ENCODE measurements at places on chromosomes 4 and X. TPM values are rescaled to one million over a fixed set of nuclear protein-coding genes. Genes with fewer than 3 reads are reported as not detected.

Gene CDX4
- total RNA-seq: not detected

Gene MAGEC2
- total RNA-seq: not detected

Gene STK32B
- total RNA-seq: not detected

Gene XK
- total RNA-seq: 3.7 TPM

Gene NRK
- 0.33 TPM for total RNA-seq

Gene UGT2B17
- total RNA-seq: not detected

Gene TBC1D9
- total RNA-seq: 17.0 TPM

Gene CD38
- total RNA-seq: 0.90 TPM

Gene BMX
- not detected for total RNA-seq

GRCh38 chr4:602559-602942 lies 22.8 kb upstream of the PDE6B start:
- peak; percentile 74 for DNase-seq

DNA sequence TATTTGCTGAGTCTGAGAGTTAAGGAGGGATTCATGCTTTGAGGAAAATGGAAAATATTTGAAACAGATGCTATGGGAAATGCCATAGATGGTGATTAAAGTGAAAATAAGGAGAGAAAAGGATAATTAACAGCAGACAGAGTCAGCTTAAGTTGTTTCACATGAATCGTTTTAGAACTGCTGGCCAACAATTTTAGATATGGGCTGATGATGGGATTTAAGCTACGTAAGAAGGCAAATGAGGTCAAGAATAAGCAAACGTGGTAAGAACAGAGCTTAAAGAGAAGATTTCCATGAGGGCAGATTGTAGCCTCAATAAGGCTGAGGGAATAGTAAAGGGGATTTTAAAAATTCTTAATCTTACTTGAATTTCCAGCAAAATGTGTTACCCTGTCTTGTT lies 77.9 kb downstream of the MFAP3L start:
- DNase-seq: no peak

GRCh38 chr4:56874166-56874565 lies 33.5 kb upstream of the REST start:
- no peak for DNase-seq

GRCh38 chr4:164169591-164169990 lies 584.3 kb upstream of the SMIM31 start:
- no peak for DNase-seq

DNA sequence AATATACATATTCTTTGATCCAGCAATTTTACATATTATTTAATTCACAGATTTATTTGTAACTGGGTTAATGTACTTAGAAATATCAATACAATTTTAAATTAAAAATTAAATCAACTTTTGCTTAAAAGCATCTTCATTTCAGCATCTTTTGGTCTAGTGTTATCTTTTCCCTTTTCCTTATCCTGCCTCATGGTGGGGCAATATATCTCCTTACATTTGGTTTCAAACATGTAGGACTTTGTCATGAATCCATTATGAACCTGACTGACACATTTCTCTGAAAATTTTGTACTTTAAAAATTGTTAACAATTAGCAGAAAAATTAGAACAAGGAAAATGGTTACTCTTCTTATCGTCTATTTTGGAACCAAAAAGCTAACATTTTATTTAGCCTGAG lies 42.8 kb upstream of the ANK2 start:
- no peak for DNase-seq

GRCh38 chrX:100687546-100687945 lies 43.5 kb downstream of the SRPX2 start:
- no peak for DNase-seq

DNA sequence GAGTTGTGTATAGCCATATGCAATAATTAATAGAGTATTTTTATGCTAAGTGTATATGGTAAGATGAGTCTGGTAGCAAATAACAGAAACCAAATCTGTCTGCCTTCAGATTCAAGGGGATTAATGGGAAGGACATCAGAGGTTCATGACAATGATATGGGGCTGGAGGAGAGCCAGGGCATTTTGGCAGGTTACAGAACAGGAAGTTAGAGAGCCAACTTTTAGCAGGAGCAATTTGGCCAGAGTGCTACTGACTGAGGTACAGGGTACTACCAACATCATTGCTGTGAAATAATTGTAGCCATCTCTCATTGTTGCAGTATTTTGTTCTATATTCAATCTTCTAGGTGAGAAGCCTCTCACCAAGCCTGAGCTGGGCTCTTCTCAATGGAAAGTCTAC lies 210.9 kb upstream of the FAM47A start:
- no peak for DNase-seq

- DNase-seq: no peak
Measured at GRCh38 chr4:26039639-26040359, 125.8 kb downstream of the SMIM20 start.

DNA sequence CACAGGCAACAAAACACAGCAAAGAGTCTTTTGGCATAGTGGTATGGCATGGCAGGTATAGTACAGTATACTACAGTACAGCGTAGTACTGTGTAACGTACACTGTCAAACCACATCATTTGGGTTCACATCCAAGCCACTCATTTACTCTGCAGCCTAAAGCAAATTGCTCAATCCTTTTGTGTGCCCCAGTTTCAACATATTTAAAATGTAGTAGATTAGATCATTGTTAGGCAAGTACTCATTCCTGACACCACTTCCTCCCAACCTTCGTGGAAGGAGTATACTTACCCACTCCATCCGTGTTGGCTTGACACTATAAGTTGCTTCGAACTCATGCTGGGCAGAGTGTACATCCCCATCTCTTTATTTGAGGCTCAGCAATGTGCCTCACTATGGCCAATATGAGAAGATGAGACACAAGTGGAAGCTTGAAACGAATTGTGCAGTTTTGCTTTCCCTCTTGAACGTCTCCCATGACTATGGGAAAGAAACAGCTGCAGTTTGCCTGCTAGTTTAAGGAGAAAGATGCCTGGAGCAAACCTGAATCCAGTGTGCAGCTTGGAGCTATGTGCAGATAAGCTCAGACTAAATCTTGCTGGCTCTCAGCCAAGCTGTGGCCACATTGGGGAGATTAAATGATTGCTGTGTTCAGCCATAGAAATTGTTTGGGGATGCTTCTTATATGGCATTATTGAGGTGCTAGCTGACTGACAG lies 85.7 kb upstream of the TBL1X start:
- peak; percentile 55 for DNase-seq

DNA sequence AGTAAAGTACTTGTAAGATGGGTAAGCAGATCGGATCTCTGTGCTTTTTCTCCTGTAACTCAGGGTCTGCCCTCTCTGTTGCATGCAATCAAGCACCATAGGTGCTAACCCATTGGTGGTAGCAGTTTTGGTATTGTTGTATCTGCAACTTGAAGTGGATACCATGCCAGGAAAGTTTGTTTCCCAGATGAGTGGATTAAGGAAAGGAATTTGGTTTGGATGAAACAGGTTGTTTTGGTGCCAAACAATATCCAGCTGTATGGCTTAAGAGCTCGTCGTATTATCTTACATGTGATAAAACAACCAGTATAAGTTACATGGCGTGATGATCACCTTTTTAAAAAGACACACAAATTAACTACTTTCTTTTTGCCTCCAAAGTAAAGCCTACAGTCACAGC lies 280.9 kb upstream of the TENM3 start:
- no peak for DNase-seq

- DNase-seq: no peak
Measured at GRCh38 chrX:25131055-25131454, 115.3 kb upstream of the ARX start.

- no peak for DNase-seq
Measured at GRCh38 chr4:100591161-100591876, 73.5 kb upstream of the EMCN start.

Measured in PC-9 (cell line).